ENCODE measurements at places on chromosomes 2 and 18. TPM values are rescaled to one million over a fixed set of nuclear protein-coding genes. Genes with fewer than 3 reads are reported as not detected.

Gene RAPGEF4
- total RNA-seq = 1.8 TPM

Gene CAVIN2
- total RNA-seq = not detected

Gene CTIF
- 17.6 TPM for total RNA-seq

Gene ANTXR1
- total RNA-seq = 6.7 TPM

Gene HNMT
- total RNA-seq = 0.84 TPM

Gene IL36B
- not detected for total RNA-seq

Gene CERKL
- 0.25 TPM for total RNA-seq
